ENCODE measurements at places on chromosomes 1 and 21.

- peak; percentile 42 for DNase-seq
Measured at GRCh38 chr1:118136187-118136941, 48.7 kb downstream of the SPAG17 start.

DNA sequence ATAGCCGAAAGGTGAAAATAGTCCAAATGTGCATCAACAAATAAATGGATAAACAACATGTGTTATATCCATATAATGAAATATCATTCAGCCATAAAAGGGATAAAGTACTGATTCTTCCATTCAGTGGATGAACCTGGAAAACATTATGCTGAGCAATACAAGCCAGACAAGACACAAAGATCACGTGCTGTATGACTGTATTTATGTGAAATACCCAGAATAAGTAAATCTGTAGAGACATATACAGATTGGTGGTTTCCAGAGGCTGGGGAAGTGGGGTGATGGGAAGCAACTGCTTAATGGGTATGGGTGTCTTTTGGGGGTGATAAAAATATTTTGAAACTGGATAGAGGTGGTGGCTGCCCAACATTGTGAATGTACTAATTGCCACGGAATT is 13.3 kb upstream of the GSTM4 start:
- no peak for DNase-seq

DNA sequence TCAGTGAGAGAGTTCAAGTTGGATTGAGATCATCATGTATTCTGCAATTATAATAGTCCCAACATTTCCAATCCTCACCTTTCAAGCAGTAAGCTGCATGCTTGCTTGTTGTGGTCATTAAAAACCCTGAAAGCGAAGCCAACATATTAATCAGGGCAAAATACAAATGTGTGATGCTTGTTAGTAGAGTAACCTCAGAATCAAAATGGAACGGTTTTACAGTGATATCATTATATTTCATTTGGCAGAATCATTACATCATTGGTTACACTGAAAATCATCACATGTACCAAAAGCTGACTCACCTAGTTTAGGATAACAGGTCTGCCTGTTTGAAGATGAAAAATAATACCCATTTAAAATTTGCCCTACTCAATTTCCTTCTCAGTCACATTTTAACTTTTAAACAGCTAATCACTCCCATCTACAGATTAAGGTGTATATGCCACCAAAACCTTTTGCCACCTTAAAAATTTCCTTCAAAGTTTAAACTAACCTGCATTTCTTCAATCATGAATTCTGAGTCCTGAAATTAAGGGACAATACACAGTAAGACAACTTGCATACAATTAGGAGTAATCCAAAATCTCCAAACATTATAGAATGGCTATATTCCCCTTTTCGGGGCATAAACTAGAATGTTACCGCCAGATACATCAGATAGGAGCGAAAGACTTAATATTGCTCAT is 3.5 kb downstream of the GAS5 start:
- no peak for DNase-seq

DNA sequence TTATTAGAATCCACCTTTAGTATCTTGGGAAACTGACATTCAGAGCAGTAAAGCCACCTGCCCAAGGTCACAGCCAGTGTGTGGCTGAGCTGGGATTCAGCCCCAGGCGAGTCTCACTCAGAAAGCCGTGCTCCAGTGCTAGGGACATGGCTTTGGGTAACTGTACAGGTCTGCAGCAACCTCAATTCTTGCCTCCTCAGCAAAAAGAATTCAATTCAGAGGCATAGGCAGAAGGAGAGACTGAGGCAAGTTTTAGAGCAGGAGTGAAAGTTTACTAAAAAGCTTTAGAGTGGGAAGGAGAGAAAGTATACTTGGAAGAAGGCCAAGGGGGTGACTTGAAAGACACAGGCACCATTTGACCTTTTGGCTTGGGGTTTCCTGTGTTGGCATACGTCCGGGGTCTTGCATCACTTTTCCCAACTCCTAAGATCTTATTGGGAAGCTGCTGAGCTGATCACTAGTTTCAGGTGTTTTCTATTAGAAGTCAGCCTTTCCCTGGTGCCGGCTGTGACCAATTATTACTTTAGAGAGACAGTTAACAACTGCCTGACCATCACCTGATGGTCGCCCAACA is 529.3 kb downstream of the MATN1 start:
- DNase-seq: no peak

DNA sequence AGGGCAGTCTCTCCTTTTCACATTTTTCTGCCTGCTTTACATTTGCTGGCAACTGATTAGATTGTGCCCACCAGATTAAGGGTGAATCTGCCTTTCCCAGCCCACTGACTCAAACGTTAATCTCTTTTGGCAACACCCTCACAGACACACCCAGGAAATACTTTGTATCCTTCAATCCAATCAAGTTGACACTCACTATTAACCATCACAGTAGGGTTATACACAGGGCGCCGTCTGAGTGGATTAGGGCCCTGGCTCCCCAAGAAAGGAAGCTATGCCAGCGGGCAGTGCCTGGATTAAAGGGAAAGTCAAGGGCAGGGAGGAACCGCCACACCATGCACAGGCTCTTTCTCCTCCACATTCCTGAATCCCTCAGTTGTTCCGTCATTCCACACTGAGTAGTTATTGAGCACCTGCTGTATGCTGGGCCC is 56.2 kb downstream of the EVA1C start:
- no peak for DNase-seq

DNA sequence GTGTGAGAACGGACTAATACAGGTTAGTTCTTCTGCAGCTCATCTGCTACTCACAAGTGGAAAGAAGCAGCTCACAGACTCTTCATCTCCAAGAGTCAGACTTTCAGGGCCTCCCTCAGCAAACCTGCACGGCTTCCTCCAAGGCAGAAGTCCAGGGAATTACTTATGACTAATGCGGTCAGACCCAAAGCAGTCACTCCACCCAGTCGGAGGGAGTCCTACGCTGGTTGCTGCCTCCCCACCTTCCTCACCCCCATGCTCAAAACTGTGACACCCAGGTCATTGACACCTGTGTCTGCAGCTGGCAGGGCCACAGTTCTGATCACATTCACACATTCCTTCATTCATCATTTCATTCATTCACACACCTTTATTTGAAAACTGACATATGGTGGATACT is 38.4 kb upstream of the PRDM2 start:
- peak; percentile 29 for DNase-seq

GRCh38 chr1:192808163-192808517 is 699 bp upstream of the RGS2 start:
- DNase-seq: no peak

DNA sequence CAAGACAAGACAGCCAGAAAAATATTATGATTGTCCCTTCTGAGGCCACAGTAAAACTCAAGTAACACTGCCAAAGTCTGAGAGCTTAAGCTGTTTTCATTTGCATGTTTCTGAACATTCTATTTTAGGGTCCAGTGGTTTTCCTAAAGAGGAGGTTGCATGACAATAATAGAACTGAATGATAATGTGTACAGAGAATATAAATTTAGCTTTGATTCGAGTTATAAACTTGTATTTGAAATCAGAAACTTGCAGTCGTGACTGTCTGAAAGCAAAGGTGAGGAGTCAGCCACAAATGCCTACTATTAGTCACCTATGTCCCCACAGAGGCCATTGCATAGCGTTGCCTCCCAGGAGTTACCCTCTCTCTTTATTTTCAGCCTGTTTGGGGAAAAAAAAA is 363.1 kb upstream of the ADGRL2 start:
- no peak for DNase-seq

- DNase-seq: no peak
Measured at GRCh38 chr1:241332987-241333386, 24.0 kb downstream of the RGS7 start.

DNA sequence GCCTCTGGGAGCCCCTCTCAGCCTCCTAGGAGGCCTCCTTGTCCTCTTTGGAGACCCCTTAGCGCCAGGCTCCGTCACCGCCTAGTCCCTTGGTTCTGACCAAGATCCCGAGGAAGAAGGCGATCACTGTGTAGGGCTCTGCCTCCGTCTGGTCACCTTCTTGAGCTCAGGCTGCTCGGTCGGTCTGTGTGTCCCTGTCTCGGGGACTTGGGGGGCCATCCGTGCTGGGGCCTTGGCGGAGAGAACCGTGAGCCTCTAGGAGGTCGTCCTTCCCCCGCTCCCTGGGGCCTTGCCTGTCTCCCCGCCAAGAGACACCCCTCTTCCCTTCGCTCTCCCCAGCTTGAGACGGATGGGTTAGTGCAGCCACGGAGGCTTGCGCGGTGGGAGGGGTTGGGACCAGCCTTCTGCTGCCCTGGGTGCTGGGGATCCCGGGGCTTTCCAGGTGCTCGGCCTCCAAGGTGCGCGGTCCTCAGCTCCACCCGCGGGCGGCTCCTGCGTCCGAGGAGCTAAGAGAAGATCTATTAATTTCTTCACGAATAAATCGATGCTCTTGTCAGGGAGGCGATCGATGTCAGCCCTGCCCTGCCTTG is 701 bp upstream of the INSRR start:
- DNase-seq: no peak

- no peak for DNase-seq
Measured at GRCh38 chr1:228205526-228206436, 2.1 kb upstream of the OBSCN start.

DNA sequence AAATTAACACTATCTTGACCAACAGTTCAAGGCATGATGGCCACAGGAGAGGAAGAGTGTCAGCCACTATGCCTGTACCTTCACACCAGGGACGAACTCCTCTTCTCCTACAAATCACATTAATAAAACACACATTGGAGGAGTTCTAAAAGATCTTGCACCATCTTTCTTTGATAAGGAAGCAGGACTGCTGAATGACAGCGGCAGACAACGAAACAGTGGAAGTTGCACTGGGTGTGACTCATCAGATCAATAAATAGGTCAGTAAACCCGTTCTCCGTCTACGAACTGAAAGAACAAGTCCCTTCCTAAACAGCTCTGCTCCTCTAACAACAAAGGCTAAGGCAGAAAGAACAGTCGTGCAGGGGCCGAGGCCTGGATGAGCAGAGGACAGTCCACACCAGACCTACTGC is 23.1 kb downstream of the UBE2G2 start:
- peak; percentile 55 for DNase-seq

GRCh38 chr1:29245876-29246275 is 9.6 kb downstream of the PTPRU start:
- no peak for DNase-seq

GRCh38 chr1:36572906-36573305 is 90.2 kb upstream of the CSF3R start:
- no peak for DNase-seq

DNA sequence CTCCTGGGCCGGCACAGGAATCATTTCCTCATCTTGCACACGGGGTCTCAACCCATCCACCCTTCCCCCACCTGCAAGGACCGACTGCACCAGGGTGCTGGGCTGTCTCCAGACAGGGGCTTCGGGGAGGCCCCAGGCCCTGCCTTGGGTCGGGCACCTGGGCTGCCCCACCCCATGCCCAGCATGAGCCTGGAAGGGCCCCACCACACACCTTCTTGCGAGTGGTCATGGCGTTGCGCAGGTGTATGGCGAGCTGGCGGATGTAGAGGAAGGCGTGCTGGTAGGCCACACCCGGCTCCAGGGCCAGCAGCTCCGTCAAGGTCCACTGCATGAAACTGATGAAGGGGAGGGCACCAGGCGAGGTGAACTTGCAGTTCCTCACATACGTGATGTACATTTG is 6.9 kb downstream of the NOC2L start:
- DNase-seq: no peak

GRCh38 chr1:151716771-151717631 is at the start of gene CELF3:
Gene CELF3 (minus strand): TSS chr1:151716803. CDS start chr1:151716020, 783 bp downstream.
- peak; percentile 49 for DNase-seq

GRCh38 chr1:204074274-204075138 is 1.6 kb downstream of the SOX13 start:
- DNase-seq: peak; percentile 81

DNA sequence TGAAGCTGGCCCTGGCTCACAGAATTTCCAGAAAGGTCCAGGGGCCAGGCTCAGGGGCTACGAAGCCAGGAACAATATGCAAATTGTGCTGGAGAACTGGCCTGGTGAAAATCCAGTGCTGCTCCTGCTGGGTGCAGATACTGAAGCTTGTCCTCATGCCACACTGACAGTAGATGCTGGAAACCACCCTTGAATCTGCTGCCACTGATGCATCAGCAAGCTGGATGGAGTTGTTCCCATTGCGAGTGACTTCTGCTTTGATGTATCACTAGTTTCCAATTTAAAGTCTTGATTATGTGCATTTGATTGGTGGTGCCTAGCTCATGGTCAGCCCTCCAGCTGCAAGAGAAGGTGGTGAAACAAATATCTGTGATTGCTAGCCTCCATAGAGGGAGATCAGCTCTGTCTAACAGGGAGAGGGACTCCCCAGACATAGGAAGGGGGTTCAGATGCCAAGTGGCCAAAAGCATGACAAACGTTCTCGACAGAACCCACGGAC is 11.0 kb upstream of the KIAA0040 start:
- DNase-seq: no peak

DNA sequence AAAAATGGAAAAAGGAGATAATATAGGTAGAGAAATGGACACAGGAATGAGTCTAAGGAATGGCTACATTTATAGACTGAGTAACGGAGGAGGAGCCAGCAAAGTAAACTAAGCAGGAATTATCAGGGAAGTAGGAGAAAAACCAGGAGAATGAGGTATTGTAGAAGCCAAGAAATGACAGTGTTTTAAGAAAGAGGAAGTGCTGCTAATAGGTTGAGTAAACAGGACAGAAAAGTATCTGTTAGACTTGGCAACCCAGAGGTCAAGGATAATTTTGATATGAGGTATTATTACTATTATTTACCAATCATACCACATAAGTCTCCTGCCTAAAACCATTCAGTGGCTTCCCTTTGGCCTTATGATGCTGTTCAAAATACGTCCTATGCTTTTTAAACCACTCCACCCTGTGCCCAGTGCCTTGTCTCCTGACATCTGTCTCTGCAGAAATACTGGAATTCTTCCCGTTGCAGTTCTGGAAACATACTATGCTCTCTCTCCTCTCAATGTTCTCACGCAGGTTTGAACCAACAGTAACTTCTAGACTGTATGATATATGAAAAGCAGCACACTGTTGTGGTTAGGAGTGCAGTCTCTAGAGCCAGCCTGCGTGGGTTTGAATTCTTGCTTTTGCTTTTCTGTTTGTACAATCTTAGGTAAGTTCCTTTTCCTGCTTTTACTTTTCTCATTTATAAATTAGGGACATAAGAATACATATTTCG is 24.6 kb upstream of the NEK7 start:
- DNase-seq: no peak

GRCh38 chr1:64917907-64918306 is 48.4 kb downstream of the JAK1 start:
- DNase-seq: no peak

DNA sequence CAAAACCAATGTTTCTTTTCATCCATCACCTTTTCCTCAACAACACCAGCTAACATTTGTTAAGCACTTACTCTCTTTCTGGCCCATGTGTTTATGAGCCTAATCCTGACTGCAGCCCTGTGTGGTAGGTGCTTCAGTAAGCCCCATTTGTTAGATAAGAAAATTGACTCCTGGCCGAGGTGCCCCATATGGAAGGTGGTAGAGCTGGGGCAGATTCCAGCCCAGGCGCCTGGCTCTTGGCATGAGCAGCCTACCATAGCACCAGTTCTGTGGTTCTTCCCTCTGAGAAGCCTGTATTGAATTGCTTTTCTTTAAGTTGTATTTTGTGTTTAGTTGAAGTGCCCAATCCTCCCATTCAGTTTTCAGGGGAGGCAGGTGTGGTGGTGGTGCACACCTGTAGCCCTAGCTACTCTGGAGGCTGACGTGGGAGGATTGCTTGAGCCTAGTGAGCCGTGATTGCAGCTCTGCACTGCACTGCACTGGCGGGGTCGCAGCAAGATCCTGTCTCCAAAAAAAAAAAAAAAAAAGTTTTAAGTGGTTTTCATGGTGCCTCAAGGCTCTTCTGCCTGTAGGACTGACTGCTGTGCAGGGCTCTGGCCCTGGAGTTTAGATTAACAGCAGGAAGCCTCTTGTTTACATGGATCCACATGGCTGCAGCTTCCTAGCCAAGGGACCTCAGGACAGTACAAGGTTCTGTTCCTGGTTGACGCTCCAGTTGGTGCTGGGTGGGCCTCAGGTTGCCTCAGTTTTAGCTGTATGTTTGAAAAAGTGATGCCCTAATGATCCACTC is 125.9 kb downstream of the MRPS6 start:
- DNase-seq: no peak
